ENCODE measurements at places on chromosomes 7 and 10.

DNA sequence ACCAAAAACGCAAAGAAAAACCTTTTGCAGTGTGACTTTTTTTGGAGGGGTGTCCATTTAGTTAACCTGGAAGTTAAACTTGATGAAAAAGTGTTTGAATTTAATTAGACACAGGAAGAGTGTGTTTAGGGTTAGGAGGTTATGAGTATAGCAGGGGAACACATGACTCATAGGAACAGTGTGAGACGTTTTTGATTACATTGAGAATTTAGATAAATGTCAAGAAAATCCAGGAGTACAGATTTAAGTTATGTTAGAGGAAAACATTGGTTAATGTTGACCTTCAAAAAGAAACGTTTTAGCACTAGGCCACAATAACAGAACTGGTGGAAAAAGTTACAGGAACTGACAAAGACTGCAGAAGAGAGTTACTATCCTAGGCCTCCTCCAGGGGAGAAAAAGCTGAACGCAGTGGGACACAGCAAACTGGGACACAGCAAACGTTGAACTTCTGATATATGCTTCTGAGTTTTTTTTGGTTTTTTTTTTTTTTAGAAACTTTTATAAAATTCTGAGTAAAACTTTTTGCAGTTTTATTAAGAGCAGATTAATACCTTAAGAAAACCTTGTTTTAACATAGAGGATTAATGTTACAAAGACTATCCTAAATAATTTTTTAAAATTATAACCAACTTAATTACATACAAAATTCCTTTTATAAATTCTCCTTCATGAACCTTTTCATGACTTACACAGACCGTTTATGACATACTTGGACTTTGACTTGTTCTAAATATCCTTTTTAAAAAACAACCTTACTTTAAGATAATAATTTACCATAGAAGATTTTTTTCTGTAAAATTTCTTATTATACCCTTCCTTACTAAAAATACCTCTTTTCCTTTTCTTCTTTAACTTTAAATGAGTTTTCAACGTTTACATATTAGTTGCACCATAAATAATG, 22.2 kb downstream of the LANCL2 start:
- no peak for DNase-seq

GRCh38 chr10:116096526-116096925, 176.5 kb downstream of the GFRA1 start:
- DNase-seq: no peak

DNA sequence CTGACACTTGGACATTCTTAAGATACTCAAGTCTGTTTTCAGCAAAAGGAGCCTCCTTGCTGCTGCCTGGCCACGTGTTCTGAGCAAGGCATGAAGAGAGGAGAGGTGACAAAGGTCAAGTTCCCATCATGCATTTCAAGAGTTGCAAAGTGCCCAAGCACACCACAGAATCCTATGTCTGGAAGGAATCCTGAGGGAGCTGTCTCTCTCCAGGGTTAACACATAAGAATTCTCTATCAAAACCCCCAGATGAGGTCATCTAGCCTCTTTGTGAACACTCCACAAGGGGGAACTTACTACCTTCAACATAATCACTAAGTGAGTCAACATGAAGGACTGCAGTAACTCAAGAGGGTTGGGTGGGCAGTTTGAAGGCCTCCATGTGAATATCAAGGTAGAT, 155.5 kb downstream of the RNF216 start:
- no peak for DNase-seq

GRCh38 chr7:48426966-48427555, 255.8 kb downstream of the ABCA13 start:
- DNase-seq: no peak

- no peak for DNase-seq
These were observed 144.5 kb downstream of the ETV1 start for GRCh38 chr7:13844954-13845353.

DNA sequence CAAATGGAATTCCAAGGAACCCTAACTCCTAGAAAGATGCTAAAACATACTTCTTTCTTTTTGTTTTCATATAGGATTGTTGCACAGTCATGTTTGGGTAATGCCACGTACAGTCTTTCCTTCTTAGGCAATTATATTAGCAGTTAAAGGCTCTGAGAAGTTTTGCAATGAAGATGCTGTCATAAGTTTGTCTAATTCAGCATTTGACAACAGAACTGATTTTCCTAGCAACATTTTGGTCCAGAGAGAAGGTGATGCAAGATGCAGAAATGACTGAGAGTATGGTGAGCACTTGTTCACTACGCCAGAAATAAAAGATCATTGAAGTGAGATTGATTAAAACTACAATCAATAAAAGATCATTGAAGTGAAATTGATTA, 184.0 kb upstream of the PLXNA4 start:
- DNase-seq: no peak

GRCh38 chr10:75771606-75772005, 340.2 kb downstream of the LRMDA start:
- no peak for DNase-seq

DNA sequence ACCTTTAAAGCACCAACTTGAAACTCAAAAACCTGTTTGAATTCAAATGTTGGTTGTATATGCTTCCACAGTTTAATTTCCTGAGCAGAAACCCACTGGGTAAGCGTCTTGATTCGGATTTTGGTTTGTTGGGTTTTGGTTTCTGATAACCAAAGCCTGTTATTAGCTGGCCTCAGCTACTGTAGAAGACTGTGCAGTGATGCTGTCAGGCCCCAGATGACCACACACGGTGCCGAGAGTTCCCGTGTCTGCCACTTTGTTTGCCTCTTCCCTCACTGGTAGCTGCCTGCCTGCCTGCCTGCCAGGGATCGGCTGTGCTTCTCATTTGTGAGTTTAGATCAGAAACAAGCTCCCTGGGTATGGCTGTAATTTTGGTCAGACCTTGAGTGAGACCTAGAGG, 5.6 kb downstream of the MDH2 start:
- DNase-seq: no peak

DNA sequence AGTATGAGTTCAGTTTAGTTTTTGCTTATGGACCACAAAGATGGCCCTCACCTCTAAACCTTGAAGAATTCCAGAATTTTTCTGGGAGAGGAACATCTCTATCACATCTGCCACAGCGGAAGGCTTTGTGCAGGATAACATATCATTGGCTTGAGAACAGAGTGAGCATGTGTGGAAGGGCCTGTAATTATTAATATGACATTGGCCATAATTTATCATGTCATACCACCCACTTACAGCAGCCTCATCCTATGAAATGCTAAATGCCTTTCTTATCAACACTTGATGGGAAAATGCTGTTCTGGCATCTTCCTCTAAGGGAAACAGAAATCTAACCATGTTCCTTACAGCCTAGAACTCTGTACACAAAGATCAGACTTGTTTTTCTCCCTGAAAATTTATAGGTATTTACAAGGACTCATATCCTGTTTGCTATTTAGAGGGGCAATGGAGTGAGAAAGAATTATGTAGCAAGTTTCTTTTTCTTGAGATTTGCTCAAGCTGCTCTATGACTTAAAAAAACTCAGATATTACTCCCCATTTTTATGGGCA, 817.3 kb downstream of the LRMDA start:
- DNase-seq: no peak

DNA sequence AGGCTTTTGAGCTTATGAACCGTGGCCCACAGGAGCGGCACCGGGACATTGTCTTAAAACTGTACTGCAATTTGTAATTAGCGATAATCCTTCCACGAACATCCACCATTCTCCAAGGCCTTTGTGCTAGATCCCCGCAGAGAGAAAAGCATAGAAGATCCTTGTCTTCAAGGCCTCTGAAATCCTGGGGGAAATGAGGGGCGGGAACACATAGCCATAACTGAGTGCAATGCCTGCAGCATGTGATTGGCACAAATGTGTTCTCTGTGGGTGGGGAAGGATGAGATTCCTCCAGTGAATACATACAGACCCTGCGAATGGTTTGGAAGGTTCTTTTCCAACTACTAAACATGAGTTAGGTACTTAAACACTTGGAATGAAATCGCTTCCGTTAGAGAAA, 25.9 kb upstream of the PROSER2 start:
- no peak for DNase-seq

- DNase-seq: no peak
These were observed 799.5 kb downstream of the LRMDA start for GRCh38 chr10:76230921-76231285.

DNA sequence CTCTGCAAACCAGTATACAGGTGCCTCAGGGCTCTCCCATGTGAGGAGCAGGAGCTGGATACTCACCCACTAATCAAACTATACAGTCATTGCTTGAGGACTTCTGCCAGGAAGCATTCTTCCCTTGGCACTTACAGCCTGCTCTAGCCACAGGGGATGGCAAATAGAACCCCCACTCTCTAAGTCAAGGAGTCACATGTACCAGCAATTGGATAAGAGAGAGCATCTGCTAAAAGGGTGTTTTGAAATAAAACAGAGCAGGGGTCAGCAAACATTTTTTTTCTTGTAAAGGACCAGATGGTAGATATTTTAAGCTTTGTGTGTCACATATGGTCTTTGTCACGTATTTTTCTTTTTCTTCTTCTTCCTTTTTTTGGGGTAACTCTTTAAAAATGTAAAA, 865.2 kb upstream of the GHITM start:
- no peak for DNase-seq

DNA sequence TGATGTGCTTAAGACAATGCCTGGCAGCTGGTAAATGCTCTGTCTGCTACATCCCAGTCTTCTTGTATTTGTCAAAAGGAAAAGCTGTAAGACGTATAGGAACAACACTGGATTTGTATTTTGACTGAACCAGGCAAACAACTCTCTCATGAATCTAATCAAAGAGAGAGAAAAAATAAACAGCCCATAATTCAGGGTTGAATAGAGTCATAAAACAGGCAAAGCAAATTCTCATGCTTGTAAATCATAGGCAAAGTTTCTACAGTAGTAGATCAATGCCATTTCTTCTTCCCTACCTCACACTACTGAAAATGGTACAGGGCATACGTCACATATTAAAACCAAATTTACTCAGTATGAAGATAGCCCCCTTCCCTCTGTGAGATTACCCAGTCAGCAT, 166.3 kb downstream of the SKIDA1 start:
- no peak for DNase-seq

DNA sequence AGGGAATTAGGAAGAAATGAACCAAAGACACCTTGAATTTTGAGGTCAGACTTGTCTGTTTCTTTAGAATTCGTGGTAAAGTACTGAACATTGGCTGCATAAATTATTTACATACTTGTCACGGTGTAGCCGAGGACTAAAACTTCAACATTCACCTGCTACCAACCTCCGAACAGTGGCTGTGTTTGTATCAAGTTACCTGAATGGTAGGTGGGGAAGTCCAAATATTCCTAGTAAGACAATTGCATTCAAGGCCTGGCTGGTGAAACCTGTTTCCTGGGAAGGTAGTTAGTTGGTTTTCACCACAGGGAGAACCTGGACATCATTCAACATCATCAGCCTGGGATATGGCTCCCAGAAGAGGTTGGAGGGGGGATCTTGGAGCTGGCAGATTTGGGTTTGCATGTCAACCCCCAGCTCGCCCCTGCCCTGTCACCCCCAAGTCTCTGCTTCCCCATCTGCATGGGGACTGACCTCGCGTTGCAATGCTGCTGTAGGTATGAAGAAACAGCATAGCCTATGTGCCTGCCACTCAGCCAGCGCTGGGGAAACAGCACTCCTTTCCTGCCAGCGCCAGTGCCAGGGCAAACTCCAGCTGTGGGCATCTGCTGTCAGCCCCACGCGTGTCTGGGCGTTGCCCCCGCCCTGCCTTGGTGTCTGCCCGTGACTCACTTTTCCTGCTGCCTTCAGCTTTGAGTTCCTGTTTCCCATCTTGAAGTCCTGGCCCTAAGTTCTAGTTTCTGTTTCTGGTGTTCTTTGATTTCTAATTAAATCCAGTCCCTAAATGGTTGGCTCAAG, 12.7 kb upstream of the LARP4B start:
- DNase-seq: peak; percentile 55

DNA sequence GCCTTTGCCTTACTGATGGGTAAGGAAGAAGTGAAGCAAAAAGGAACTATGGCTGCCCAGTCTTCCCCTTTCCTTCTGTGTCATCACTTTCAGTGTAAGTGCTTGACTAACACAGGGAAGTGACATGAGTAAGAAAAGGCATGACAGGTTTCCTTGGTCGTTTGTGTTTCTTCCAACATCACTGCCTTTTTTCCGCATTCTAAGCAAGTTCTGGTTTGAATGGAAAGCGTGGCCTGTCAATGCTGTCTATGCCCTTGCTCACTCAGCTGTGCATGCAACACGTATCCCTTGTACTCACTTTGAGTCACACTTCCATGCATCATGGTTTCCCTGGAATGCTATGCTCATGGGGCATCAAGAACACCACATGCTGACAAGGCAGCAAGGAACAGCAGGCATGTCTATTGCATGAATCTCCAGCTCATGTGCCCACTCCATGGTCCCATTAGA, 111.8 kb downstream of the OAT start:
- DNase-seq: no peak

DNA sequence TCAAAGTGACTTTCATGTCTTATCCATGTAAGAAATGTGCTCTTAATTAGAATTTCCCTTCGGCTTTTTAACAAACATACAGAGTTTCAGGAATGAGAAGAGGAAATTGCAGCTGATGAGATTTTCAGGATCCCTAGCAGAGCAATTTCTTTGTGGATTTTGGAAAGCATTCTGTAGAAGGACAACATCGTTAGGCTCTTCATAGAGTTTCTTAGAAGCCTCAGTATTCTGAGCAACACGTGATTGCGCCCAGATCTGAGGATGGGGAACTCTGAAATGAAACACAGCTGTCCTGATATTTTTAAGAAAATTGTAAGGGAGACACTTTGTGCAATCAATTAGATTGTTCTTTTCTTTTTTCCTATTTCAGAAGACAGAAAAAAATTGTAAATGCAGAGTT, 85.8 kb downstream of the LHFPL3 start:
- no peak for DNase-seq

DNA sequence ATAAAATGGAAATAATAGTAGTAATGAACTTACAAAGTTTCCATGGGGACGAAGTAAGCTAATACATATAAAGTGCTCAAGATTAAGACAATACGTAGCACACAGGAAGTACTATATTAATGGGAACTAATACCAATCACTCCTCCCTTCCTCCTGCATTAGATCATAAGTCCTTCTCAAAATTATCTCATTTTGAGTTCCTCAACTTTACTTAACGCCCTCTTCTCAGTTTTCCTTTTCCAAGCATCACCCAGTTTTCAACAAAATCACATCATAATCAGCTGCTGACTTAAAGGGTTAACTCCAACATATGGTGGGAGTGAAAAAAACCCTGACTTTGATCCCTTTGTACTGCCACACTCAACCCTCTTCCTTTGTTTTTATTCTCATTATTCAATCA, 24.4 kb downstream of the JMJD1C start:
- DNase-seq: no peak

- no peak for DNase-seq
These were observed 111.7 kb upstream of the LYZL1 start for GRCh38 chr10:29176845-29177832.

Measured in right forelimb (tissue), 1 donor.